Thyroid gland (tissue), 4 donors: ENCODE measurements at places on chromosomes 2 and 18. TPM values are rescaled to one million over a fixed set of nuclear protein-coding genes. Genes with fewer than 3 reads are reported as not detected.

DNA sequence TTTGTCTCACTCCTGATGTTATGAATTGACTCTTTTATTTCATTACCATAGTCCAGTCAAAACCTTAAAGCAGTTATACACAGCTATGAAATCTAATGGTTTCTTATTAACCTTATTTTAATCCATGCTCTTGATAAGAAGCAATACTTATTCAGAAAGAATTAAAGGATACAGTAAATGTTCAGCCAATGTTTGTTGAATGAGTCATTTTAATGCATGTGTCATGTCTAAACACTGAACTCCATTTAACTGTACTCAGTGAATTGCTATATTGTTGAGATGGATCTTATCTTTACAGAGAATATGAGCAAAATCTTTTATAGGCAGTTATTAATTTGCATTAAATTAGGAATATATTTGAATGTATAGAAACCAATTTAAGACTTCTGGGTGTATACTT lies 135.1 kb upstream of the TFPI start:
- no peaks in the 10 kb centered on the region for H3K36me3 ChIP-seq
- H3K27me3 ChIP-seq: no peaks in the 10 kb centered on the region
- no peak for DNase-seq
- H3K27ac ChIP-seq: no peak overlapping the region
- H3K4me3 ChIP-seq: no peak overlapping the region

- no peaks in the 10 kb centered on the region for H3K4me1 ChIP-seq
- DNase-seq: peak; percentile 30
- H3K4me3 ChIP-seq: no peak overlapping the region
- H3K27ac ChIP-seq: no peak overlapping the region
- H3K36me3 ChIP-seq: no peaks in the 10 kb centered on the region
These were observed 469.3 kb upstream of the MEX3C start for GRCh38 chr18:51666763-51667191.

DNA sequence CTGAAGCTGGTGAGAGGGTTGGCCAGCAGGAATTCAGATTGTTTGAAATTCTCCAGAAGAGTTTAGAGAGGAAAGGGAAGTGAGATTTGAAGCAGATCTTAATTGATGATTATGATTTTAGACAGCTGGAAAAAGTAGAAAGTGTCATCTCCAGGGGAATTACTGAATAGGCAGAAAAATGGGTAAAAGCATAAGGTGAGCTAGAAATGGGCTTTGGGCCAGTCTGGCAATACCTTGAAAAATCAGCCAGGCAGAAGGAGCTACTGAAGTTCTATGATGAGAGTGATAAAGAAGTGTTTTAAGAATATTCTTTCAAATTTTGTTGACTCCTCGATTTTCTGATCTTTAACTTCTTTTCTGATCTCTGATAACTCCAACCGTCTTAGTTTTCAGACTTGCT lies 172.9 kb upstream of the CCDC150 start:
- DNase-seq: no peak
- H3K4me3 ChIP-seq: no peak overlapping the region
- H3K27ac ChIP-seq: peak overlapping the region; percentile 47
- no peaks in the 10 kb centered on the region for H3K36me3 ChIP-seq
- H3K27me3 ChIP-seq: no peaks in the 10 kb centered on the region

DNA sequence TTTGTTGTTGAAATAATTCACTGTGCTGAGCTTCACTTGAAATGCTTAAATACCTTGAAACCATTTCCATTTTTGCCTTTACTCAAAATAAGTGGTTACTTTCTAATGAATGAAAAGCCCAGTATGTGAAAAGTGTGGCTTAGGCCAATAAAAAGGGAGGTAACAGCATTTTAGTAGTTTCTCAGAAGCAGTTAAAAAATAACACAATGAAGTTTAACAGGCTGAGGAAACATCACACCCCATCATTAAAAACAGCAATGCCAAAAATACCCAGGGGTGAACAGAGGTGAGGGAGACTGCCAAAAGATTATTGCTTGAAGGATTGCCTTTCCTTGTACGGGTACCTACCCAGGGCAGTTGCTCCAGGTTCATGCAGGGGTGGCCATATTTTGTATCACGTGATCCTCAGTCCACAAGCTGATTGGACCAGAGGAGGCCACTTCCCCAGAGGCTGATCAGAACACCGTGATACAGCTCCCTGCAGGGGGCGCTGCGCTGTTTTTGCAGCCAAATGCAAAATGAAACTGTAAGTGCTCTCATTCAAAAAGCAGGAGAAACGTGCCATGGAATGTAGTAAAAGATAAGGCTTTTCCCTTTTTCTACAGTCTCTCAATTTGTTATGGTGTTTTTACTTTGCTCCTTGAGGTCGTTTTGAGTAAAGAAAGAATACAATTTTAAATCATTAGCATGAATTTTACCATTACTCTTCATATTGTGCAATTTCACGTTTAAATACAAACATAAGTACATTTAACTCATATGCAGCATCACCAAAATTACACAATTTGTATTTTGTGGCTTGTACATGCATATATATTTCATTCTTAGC lies 70.2 kb upstream of the SH3BP4 start:
- no peak overlapping the region for H3K27ac ChIP-seq
- no peaks in the 10 kb centered on the region for H3K36me3 ChIP-seq

- H3K4me1 ChIP-seq: no peaks in the 10 kb centered on the region
- no peak for DNase-seq
- H3K27me3 ChIP-seq: no peaks in the 10 kb centered on the region
- no peaks in the 10 kb centered on the region for H3K36me3 ChIP-seq
These were observed 123.7 kb upstream of the NABP1 start for GRCh38 chr2:191554240-191554639.

- no peaks in the 10 kb centered on the region for H3K36me3 ChIP-seq
- H3K4me1 ChIP-seq: peaks cover 7% of the 10 kb centered on the region
- H3K27me3 ChIP-seq: peaks cover 74% of the 10 kb centered on the region
- no peak overlapping the region for H3K4me3 ChIP-seq
These were observed 1.6 kb upstream of the HOXD3 start for GRCh38 chr2:176155356-176156044.

GRCh38 chr2:205629091-205629776 lies 53.1 kb upstream of the NRP2 start:
- DNase-seq: no peak
- no peaks in the 10 kb centered on the region for H3K27me3 ChIP-seq
- H3K36me3 ChIP-seq: no peaks in the 10 kb centered on the region
- no peak overlapping the region for H3K27ac ChIP-seq
- no peak overlapping the region for H3K4me3 ChIP-seq

- no peak overlapping the region for H3K4me3 ChIP-seq
- no peaks in the 10 kb centered on the region for H3K4me1 ChIP-seq
- no peak for DNase-seq
- no peak overlapping the region for H3K27ac ChIP-seq
- H3K27me3 ChIP-seq: no peaks in the 10 kb centered on the region
- no peaks in the 10 kb centered on the region for H3K36me3 ChIP-seq
These were observed 1325.4 kb upstream of the ZEB2 start for GRCh38 chr2:145845207-145845894.

GRCh38 chr2:66748939-66749338 lies 314.0 kb downstream of the MEIS1 start:
- H3K27ac ChIP-seq: no peak overlapping the region
- H3K4me1 ChIP-seq: no peaks in the 10 kb centered on the region
- no peaks in the 10 kb centered on the region for H3K36me3 ChIP-seq
- H3K4me3 ChIP-seq: no peak overlapping the region
- H3K27me3 ChIP-seq: no peaks in the 10 kb centered on the region

- H3K27me3 ChIP-seq: no peaks in the 10 kb centered on the region
- no peak for DNase-seq
- peak overlapping the region; percentile 88 for H3K4me3 ChIP-seq
- H3K27ac ChIP-seq: peak overlapping the region; percentile 73
These were observed 335 bp downstream of the TRAK2 start for GRCh38 chr2:201450954-201451291.

DNA sequence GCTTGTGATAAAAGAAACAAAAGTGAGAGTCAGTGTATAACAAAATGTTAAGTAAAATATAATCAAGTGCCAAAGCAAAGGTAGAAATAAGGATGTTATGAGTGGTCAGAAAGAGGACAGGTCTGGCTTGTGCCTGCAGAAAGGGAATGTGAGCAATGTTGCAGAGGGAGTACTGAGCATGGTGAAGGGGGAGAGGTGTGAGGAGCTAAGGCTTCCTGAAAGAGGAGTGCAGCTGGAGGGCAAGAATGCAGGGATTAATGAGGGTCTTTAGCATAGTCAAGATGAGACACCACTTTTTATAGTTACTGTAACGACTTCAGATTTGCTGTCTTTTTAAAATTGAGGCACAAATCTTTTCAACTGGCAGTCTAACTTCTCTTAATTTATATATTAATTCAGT lies 22.0 kb upstream of the FIGN start:
- no peak overlapping the region for H3K4me3 ChIP-seq
- H3K27me3 ChIP-seq: no peaks in the 10 kb centered on the region
- no peaks in the 10 kb centered on the region for H3K36me3 ChIP-seq

DNA sequence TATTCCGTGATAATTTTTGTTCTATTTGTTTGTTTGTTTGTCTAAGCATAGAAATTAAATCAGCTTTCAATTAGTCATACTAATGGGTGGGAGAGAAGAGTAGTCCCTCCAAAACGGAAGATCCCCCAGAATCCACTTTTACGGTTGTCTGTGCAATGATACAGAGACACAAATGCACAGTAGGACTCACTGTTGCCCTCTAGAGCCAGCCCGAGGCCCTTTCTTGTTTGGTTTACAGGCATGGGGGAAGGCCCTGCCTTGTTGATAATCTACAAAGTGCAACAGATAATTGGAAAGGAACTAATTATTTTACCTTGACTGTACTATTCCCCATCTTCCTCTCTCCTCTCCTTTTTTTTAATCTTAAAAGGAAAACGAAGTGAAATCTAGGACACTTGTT lies 121.1 kb downstream of the ACOXL start:
- H3K36me3 ChIP-seq: no peaks in the 10 kb centered on the region
- H3K27ac ChIP-seq: no peak overlapping the region
- peak; percentile 22 for DNase-seq
- H3K4me3 ChIP-seq: no peak overlapping the region

DNA sequence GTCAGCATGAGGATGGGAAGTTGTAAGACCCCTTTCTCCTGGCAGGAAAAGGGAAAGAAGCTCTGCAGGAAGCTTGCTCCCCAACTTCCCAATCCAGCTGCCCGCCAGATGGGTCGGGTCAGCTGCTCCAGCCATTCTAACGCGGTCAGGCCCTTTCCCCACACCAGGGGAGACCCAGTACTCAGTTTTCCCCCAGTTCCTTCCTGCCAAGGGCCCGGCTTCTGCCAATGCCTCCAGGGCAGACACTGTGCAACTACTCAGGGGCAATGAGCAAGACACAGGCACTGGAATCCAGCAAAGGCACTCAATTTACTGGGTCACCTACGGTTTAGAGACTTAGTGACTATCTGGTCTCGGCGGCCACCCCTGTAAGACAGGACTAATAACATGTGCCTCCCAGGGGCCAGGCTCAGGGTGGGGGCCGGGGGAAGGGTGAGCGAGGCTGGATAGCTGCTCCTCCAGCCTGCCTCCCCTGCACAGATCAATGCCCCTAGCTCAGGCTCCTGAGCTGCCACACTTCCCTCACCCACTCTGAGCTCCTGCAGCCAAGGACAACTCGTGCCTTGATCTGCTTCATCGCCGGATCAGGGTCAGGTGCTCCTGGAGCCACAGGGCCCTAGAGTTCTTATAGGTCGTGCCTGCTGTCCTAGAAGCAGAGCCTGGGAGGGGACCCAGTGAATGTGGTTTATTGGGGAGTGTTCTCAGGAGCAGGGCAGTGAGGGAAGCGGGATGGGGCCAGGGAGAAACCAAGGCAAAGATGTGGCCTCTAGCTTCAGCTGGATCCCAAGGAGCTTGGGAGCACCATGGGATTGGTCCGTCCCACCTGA lies 171.1 kb downstream of the ZFP36L2 start:
- no peak overlapping the region for H3K4me3 ChIP-seq
- DNase-seq: peak; percentile 59
- no peaks in the 10 kb centered on the region for H3K36me3 ChIP-seq
- H3K27ac ChIP-seq: no peak overlapping the region
- peaks cover 7% of the 10 kb centered on the region for H3K4me1 ChIP-seq
- no peaks in the 10 kb centered on the region for H3K27me3 ChIP-seq

GRCh38 chr18:63879709-63880108 lies 7.8 kb upstream of the SERPINB2 start:
- H3K4me3 ChIP-seq: no peak overlapping the region
- H3K27ac ChIP-seq: no peak overlapping the region
- H3K4me1 ChIP-seq: no peaks in the 10 kb centered on the region
- no peaks in the 10 kb centered on the region for H3K27me3 ChIP-seq
- no peak for DNase-seq
- H3K36me3 ChIP-seq: no peaks in the 10 kb centered on the region

DNA sequence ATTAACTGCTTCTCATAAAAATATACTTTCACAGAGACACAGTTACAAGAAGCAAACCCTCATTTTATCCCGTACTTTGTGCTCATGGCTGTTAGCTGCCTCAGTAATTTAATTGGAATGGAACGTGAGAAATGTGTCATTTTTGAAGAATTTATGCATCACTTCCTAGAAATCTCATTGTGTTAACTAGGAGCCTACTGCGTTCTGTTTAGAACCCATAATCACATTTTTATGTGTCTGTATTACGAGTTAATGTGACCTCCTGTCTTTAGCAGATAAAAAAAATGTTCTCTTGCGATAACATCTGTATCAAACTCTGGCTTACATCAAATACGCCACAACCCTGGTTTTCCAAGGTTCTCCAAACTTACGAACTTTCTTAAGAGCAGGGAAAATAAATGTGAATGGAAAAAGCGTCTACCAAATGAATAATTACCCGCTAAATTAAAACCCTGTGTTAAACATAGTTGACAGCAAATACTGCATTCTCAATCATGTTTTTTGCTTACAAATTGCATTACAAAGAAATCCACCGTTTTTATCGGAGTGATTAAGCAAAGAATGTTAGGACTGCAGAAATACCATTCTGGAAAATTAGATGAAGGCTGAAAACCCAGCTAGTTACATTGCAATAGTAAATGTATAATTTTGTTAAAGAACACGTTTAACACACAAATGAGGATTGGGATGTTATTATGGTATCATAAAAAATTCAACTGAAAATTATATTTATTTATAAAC lies 12.1 kb upstream of the GBX2 start:
- H3K4me1 ChIP-seq: peaks cover 4% of the 10 kb centered on the region
- H3K27me3 ChIP-seq: peaks cover 41% of the 10 kb centered on the region
- DNase-seq: no peak
- no peak overlapping the region for H3K4me3 ChIP-seq
- no peaks in the 10 kb centered on the region for H3K36me3 ChIP-seq

The UGT1A10 gene
- total RNA-seq: not detected
